ENCODE measurements at places on chromosomes 5 and 9.

- no peak for DNase-seq
Measured at GRCh38 chr5:915946-916345, 23.3 kb downstream of the TRIP13 start.

DNA sequence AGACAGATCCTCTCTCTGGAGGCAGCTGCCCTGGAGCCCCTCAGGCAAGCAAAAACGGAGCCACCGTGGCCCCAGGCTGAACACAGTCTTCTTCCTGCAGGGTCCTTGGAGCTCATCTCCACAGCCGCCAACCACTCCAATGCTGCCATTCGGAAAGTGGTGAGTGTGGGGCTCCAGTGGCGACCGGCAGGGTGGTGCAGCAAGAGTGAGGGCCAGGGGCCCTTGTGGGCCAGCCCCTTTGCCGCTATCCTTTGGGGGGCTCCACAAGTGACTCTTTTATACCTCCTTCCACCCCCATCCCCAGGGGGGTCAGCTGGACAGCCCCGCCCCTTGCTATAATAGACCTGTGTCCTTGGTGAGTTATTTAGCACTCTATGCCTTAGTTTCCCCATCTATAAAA is 47.4 kb upstream of the SUSD3 start:
- no peak for DNase-seq

GRCh38 chr5:35484241-35484640 is 133.4 kb upstream of the SPEF2 start:
- no peak for DNase-seq

DNA sequence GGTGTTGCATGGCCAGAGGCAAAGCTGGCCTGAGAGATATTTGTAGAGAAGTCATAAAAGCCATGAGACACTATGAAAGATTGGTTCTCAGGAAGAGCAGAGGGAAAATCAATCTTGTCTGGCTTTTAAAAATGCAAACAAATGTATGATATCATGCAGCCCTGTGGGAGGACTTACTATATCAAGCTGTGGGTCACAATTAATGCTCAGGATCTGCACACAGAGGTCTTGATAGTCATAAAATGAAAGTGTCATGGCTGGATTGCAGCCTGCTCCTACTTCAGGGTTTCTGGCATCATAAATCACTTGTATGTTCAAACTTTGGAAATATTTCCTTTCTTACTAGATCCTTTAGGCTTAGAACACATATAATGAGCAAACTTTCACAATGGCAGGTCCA is 151.5 kb downstream of the SEMA6A start:
- no peak for DNase-seq

DNA sequence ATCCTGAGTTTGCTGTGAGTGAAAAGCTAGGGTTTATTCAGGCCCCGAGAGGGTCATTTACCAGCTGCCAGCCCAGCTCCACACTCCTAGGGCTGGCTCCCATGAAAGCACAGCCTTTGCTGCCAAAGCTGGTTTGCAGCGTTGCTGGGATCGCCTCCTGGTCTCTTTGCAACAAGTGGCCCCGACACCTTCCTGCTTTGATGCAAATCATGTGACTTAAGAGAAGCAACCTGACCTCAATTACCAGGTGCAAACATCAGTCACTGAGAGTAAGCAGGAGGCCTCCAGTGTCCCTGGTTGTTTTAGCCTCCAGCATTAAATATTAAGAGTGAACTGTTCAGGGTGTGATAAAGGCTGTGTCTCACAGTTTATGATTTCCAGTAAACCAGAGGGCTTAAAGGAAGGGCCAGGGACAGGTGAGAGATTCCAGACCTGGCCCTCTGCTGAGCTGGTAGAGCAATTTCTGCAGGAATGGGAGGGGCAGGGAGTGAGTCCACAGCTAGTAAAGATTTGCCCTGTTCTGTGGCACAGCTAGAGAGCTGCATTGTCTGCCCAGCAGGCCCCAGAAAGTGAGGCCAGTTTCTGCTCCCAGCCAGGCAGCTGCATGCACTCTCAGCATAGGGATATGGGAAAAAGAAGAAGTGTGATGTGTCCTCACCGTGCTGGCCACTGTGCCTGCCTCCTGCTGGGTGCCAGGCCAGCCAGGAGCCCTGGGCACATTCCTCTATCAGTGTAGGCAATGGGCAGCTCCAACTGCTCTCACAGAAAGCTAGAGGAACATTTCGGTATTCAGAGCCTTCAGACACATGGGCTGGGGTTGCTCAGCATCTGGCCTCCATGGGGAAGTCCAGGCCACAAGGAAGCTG is 58.0 kb downstream of the SLC22A5 start:
- DNase-seq = no peak

DNA sequence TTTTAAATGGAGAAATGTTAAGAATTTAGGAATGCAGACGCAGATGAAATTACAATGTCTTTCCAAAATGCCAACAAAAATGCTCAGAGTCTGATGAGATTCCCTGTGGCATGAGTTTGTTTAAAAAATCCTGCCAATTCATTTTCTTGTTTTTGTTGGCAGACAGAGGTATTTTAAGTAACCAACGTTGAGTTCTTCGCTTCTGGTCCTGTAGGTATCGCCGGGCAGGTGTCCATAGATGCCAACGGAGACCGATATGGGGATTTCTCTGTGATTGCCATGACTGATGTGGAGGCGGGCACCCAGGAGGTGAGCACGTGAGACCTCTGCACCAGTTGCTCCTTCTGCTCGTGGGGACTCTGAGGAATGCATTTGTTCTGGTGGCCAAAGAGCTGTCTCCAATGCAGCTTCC is 69.4 kb downstream of the NPR3 start:
- DNase-seq = no peak

- DNase-seq = no peak
Measured at GRCh38 chr5:26669031-26669430, 369.4 kb downstream of the CDH9 start.

- DNase-seq = no peak
Measured at GRCh38 chr5:179840766-179841165, 17.9 kb downstream of the MRNIP start.

DNA sequence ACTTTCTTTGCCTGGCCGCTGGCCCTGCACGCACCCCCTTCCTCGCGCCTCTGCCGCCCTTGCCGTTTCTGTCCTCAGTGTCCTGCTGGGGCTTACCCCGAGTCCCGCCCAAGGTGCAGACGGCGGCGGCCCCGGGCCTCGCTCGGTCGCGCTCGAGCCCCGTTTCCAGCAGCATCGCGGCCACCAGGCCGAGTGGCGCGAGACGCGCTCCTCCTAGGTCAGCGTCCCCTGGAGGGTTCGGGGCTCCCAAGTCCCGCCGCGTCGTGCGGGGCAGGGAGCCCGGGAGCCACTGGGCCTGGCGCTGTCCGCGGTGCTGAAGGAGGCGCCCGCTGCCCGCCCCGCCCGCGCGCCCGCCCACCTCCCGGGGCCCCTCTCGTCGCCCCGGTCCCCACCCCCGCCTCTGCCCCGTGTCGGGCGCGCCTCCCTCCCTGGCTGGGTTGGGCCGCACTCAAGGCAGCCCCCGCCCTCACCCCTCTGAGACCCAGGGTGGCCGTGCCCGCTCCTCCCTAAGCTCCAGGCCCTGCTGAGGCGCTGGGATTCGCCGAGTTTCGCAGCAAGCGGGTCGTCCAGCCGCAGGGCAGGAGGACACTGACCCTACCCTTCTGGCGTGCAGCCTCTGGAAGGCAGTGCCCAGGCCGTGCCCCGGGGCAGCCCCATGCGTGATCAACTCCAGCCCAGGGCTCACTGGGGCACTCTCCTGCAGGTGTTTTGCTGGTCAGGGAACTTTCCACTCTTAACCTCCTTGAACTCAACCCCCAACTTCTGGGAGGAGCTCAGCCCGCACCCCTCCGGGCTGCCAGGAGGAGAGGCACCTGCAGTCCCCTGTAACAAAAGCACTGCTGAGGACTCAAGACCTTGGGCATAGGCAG is at the start of gene LHX3:
Gene LHX3 (minus strand): TSS at position 291 of the 869 bp plus-strand sequence. CDS start 116 bp downstream, at position 175.
- DNase-seq = no peak

All from stimulated activated CD4-positive, alpha-beta T cell treated with anti-CD3 and anti-CD28 coated beads, Interleukin-1b, Interleukin-23, amount 100 ng/mL, for 1 hour (primary cell).